ENCODE measurements at places on chromosomes 4 and X.

- DNase-seq, result no peak
Measured at GRCh38 chr4:127783955-127784770, 2.0 kb downstream of the HSPA4L start.

- no peak for DNase-seq
Measured at GRCh38 chr4:54169176-54169575, 59.9 kb upstream of the PDGFRA start.

- no peak for DNase-seq
Measured at GRCh38 chrX:69185886-69186285, 20.6 kb upstream of the PJA1 start.

- DNase-seq, result no peak
Measured at GRCh38 chr4:53919535-53919934, 144.9 kb downstream of the CHIC2 start.

DNA sequence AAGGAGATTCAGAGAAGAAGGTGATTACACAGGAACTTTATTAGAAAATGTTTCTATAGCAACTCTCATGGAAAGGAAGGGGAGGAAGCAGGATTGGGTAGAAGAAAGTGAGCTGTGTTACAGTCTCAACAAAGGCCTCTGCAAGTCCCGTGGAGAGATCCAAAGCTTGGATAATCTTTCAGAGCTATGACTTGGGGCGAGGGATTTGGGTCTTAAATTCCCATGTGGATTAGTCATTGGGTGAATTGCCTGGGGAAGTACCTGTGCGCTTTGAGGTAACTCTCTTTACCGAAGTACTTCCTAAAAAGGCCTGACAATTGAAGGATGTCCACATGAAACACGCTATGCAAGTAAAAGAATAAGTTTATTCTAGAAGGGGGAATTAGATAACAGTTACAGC, 133.8 kb upstream of the ANKRD50 start:
- DNase-seq, result no peak

- no peak for DNase-seq
Measured at GRCh38 chr4:77126809-77127208, 30.2 kb upstream of the CCNG2 start.

GRCh38 chrX:102063445-102064074, 61.9 kb upstream of the TCEAL2 start:
- no peak for DNase-seq

DNA sequence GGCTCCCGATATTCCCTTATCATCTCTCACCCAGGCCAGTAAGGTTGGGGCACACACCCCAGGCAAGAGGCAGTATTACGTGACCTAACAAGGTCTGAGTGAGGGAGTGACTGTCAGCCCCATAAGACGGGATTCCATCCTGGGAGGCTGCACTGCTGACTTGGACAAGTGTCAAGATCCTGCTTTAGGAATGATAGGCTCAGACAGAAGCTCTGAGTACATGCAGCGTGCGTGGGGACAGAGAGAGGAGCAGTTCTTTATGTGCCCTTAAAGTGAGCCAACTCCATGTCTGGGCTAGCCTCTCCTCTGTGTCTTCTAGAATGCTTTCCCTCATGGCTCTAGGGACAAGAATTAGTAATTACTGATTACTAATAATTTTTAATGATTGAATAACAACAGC, 142.2 kb upstream of the PRPS2 start:
- no peak for DNase-seq

DNA sequence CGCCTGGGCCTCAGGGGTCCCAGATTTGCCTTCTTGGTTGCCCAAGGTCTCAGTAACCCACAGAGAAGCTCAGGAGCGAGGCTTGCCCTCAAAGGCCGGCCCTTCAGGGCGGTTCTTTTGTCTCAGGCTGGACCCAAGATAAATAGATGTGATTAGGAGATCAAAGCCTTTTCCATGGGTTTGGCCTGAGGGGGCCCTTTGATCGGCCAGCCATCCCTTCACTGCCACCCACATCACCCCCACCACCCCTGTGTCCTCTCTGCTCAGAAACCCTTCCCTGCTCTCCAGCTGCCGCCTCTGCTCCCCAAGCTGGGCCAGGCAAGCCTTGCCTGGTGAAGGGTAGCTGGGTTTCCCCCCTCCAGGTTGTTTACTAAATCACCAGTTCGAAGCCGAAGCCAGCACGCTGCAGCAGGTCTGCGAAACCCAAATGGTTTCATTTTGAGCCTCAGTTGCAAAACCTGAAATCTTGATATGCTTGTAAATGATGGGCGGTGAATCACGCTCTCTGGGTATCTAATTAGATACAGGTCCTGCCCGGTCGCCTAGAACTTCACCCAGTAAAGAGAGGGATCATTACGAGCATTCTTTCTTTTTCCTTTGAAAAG, 202.6 kb upstream of the BCOR start:
- no peak for DNase-seq

DNA sequence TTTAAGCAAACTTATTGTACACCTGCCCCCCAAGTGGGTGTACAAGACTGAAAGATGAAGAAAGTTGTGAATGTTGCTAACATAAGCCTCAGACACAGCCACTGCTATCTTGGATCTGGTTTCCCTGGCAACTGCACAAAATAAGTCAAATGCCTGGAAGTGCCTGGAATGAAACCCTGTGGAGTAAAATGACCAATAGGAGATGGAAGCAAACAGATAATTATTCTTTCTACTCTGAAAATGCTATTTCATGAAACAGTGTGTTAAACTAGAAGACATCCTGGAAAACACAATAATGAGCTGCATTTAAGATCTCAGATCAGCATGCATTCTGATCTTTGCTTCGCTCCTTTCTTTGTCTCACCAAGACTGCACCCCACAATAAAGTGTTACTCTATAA, 1016.0 kb downstream of the ARAP2 start:
- DNase-seq, result no peak

GRCh38 chr4:38279077-38279476, 318.9 kb downstream of the PTTG2 start:
- no peak for DNase-seq

- no peak for DNase-seq
Measured at GRCh38 chrX:73963682-73964081, 340.3 kb upstream of the ZCCHC13 start.

DNA sequence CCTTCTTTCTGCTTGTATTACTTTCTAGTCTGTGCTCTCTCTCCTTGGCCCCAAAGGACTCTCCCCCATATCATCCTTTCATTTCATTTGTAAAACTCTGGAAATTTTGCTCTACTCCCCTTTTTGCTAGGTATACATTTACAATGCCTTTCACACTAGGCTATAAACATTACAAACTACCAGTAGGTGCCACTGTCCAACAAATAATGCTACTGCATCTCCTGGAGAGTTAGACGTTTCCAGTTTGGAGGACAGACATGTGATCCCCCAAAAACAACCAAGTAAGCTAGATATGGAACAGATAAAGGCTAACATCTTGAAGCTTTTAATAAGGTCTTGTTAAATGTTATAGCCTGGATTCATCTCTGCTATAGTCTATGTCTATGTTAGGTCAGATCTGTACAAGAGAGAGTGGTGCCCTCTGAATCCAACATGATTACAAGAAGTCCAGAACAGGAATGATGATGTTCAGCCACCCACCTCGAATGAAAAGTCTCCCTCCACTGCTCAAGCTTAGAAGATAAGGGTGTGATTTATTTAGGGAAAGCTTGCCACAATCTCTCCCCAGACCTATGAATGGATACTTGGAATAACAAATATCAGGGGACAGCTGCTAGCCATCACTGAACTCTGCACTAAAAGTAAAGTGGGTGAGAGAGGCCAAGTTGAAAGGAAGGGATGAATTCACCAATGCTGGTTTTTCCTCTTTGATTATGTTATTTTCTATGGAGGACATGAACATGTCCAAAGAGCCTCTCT, 14.3 kb downstream of the CBR4 start:
- no peak for DNase-seq

- no peak for DNase-seq
Measured at GRCh38 chr4:18022572-18023050, 1.1 kb upstream of the LCORL start.

DNA sequence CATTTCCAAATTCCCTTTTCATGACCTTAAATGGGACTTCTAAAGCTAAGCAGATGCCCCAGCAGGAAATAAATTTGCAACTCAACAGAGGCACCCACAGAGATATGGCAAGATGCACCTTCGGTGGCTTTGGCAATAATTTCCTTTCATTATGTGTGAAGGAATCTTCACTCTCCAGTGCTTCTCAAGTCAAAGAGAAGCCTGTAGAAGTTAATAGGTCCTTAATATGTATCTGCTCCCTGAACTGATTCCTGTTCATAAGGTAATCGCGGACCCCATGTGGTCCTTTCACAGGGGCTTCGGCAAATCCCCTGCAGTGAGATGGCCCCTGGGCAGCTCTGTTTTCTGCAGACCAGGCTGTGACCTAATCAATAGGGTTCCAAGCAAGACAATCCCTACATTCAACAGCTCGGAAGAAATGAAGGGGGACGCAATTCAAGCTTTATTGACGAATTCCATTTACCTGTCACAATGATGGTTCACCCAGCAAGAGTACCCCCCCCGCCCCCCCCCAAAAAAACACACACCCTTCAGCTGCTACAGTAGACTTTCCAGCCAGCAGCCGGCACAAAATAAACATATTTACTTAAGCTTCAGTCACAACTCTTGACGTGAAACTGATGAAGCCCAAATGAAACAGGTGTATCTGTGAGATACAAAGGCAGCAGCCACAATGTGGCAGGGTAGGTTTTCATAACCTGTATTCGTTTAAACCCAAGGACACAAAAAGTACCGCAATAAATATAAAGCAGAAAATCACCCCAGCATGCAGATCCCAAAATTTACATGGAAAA, 35.3 kb downstream of the FAT1 start:
- no peak for DNase-seq

- DNase-seq, result no peak
Measured at GRCh38 chrX:137031517-137032340, 2.1 kb downstream of the GPR101 start.

DNA sequence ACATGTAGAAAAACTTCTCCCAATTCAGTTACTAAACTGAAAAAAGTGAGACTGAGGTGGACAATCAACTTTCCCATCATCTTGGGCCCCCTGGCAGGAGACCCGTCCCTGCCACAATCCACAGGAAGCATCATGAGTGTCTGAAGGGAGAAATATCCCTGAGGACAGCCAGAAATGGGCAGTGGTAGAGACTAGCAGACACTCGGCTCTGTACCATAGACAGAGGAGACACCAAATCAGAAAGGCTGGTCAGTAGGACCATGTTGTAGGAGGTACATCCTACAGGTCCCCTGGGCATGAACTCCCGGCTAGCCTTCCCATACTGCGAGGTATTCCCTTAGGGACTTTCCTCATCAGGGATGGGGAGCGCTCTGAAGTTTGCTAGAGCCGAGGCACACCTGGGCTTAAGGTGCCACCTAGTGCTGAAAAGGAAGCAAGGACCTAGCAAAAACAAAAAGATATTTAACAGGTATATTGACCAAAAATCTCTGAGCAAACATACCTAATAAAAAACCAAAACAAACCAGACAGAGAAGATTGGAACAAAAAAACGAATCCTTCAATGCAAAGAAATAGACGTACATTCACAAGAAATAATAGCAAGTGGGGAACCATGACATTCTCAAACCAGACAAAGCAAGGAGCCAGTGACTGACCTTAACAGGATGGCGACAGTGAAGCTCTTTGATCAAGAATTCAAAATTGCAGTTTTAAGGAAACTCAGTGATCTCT, 55.6 kb downstream of the HAUS3 start:
- no peak for DNase-seq

DNA sequence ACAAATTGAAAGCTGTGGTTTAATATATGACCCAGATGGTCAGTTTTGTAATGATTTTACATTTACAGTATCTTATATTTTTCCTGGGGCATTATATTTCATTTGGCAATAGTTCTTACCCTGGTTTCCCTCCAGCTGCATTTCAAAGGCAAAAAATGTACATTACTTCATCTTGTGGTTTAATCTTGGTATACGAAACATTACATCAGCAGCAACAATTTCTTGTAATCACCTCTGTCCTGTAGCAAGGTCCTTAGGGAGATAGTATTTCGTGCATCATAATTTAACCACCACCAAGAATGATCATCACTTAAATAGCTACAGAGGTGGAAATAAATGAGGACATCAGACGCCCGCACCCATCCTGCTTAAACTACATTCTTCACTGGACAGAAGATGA, 48.8 kb downstream of the HS6ST2 start:
- DNase-seq, result no peak

DNA sequence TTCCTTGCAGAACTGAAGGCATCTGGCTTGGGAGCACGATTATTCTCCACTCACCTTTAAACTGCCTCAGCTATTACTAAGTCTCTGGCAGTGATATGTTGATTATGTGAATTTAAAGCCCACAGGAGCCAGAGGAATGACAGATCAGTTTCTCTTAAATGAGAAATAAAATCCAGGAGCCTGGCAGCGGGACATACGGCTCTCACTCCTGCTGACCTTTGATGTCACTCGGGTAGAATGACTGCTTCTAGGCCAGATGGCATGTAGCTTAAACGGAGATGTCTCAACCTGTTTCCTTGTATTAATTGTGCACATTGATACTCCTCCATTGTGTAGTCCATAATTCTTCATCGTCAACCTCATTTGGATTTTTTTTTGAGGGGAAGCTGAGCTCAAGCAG, 4.0 kb upstream of the CBLL2 start:
- DNase-seq, result no peak

DNA sequence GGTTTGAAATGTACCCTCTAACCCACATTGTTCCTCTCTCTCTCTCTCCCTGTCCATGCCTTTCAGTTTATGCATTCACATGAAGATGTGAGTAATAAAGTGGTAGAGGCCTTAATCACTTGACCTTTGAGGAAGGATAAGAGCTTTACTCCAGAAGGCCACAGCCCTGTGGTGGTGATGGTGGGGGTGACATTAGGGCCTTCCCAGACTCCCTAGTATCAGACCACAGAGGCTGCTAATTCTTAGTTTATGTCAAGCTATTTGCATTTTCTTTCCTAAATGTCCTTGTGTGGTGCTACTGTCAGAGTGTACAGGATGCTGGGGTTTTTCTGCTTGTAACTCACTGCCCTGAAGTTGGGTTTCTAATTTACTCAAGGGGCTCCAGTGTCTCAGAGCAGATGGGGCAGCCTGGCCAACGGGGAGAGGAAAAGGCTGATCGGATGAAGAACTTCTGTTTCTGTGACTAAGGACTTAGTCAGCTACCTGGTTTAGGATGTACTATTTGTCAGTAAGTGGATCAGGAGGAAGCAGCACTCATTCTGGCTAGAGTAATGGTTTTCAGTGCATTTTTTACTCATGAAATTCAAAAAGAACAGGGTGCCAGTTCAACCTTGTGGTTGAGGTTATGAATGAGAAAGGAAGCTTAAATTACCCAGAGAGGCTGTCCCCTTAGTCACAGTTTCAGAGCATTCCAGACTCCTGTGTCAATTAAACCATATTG, 509.6 kb upstream of the DIPK2B start:
- DNase-seq, result no peak

GRCh38 chr4:82491251-82491960, 61.0 kb downstream of the ENOPH1 start:
- DNase-seq, result no peak
